ENCODE measurements at places on chromosomes 3 and 15.

GRCh38 chr3:148372206-148372875 lies 325.4 kb upstream of the AGTR1 start:
- no peak for DNase-seq

GRCh38 chr15:55789066-55789660 lies 46.2 kb upstream of the PRTG start:
- DNase-seq, result no peak

DNA sequence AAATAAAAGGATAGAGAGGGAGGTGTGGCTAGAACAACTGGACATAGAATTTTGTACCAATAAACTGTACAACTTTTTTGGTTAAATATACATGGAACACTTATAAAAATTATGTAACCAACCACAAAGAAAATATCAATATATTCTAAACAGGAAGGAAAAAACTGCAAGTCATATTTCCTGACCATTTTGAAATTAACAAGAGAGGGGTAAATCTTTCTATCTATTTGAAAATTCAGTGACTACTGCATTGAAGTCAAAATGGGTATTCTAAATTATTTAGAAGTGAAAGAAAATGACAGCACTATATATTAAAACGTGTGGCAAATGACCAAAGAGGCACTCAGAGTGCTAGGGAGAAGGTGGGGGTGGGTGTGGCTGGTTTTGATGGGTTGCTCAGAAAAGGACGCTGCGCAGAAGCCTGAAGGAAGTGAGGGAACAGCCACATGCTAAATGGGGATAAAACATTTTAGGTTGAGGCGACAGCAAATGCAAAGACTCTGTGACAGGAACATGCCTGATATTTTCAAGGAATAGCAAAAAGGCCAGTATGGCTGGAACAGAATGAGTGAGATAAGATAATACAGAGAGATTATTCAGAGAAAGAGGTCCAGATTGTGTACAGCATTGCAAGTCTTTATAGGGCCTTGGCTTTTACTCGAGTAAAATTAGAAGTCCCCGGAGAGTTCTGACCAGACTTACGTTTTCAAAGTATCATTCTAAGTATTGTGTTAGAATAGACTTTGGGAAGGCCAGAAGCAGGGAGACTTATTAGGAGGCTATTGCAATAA lies 41.1 kb downstream of the ERICH6 start:
- DNase-seq, result no peak

GRCh38 chr3:142509079-142509478 lies 61.2 kb upstream of the XRN1 start:
- no peak for DNase-seq

Data from fibroblast of skin of right quadriceps (primary cell).